Nephron progenitor cell (in vitro differentiated cells): ENCODE measurements at places on chromosomes 11 and 22.

- DNase-seq: no peak
Measured at GRCh38 chr22:20566420-20567260, 59.2 kb downstream of the MED15 start.

DNA sequence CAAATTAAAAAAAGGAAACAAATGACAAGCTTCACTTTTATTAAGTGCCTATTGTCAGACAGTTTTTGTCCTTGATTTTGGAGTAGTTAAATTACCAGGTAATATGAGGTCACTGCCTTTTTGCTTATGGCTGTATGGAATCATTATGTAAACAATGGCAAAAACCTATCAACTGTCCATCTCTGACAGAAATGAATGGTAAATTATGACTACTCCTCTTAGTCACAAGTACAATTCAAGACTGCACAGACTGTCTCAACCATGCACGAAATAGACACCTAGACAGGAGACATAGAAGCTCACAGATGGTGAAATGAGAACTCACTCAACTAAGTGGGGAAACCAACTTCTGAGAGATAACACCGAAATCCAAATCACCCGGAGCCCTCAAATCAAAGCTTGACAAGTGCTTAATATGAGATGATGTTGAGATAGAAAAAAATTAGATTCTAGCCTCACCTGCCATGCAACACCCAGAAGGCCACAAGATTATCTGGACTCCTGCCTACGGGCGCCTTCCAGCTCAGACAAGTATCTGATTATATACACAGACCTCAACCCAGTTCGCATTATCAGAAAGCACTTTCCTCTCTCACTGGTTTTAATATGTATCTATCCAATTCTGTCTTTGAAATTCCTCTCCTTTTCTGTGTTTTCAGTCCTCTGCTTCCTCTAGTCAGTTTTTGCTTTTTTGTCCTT, 199.3 kb downstream of the CADM1 start:
- DNase-seq: no peak

DNA sequence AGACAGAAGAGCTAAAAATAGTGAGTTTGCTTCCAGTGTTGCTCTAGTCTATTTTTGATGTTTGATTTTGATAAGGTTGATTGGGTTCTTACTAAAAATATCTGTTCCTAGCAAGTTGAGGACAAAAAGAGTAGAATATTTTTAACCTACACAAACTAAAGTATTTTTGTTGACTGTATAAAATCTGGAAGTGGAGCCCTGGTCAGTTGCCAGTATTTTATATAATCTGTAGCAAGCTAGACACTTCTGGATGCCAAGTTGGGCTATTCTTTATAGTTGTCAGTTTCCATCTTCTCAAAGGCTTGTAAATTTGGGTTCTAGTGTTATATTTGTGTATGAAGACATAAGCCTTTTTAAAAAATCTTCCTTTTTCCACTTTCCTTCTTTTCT, 56.7 kb downstream of the HSD17B12 start:
- no peak for DNase-seq

DNA sequence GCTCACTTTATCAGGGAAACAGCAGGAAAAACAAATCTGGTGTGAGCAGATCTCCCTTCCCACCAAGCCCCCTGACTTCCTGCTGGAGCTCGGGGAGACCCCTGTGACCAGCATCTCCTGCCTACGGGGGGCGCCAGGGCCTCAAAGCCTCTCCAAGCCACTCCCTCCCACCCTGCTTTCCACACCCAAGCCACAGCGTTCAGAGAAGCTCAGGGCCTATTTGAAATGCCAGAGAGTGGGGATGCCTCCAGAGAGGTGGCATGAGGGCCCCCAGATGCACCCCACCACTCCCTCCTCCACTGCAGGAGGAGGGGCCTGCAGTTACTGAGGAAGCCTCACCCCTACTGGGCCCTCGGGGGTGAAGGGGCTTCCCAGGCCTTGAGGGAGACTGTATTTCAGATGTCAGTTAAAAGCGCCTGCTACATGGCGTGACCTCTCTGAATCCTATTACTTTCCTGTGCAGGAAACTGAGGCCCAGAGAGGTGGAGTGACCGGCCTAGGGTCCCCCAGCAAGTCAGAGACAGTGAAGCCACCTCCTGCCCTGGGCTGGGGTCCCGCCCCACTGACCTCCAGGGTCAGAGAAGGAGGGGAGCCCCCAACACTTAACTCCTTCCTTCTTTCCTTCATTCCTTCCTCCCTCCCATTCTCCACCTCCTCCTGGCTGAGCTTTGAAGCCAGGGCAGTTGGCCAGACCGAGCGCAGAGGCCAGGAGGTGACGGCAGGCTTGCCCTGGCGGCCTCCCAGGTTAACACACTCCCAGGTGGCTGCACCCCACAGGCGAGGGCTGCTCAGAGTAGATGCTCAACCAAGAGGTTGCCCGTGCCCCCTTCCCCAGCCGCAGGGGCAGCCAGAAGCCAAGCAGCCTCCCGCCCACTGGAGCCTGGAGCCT, 6.0 kb upstream of the CDKN1C start:
- no peak for DNase-seq

DNA sequence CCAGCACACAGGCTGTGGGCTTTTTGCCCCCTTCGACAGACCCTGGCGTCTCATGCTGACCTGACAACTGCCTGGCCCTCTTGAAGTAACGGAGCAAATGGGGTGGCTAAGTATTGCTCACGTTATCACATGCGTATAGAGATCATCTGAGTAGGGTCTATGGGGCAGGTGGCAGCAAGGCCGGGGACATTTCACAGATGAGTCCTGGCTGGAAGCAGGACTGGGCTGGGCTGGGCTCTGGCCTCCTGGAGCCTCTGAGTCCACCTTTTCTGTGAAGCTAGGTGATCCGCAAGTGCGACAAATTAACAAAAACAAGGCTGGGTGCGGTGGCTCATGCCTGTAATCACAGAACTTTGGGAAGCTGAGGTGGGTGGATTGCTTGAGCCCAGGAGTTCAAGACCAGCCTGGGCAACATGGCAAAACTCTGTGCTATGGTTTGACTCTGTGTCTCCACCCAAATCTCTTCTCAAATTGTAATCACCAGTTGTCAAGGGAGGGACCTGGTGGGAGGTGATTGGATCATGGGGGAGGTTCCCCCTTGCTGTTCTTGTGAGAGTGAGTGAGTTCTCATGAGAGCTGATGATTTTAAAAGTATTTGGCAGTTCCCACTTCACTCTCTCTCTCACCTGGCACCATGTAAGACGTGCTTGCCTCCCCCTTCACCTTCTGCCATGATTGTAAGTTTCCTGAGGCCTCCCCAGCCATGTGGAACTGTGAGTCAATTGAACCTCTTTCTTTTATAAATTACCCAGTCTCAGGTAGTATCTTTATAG, 122.0 kb downstream of the MPPED1 start:
- DNase-seq: no peak

DNA sequence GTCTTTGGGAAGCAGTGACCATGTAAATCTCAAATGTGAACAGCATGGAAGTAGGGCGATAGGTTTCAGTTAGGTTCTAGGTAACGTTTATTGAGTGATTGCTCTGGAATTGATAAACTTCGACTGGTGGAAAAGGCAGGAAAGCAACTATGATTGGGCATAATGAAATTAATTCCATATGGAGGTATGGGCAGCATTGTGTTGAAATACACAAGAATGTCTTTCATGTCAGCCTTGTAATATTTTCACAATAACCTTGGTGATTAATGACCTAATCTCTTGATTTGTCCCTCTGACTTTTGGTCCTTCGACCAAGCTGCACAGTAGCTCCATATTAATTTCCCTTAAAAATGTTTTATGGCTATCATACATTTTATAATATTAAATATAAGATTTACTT, 2.8 kb downstream of the CEP57 start:
- DNase-seq: no peak

DNA sequence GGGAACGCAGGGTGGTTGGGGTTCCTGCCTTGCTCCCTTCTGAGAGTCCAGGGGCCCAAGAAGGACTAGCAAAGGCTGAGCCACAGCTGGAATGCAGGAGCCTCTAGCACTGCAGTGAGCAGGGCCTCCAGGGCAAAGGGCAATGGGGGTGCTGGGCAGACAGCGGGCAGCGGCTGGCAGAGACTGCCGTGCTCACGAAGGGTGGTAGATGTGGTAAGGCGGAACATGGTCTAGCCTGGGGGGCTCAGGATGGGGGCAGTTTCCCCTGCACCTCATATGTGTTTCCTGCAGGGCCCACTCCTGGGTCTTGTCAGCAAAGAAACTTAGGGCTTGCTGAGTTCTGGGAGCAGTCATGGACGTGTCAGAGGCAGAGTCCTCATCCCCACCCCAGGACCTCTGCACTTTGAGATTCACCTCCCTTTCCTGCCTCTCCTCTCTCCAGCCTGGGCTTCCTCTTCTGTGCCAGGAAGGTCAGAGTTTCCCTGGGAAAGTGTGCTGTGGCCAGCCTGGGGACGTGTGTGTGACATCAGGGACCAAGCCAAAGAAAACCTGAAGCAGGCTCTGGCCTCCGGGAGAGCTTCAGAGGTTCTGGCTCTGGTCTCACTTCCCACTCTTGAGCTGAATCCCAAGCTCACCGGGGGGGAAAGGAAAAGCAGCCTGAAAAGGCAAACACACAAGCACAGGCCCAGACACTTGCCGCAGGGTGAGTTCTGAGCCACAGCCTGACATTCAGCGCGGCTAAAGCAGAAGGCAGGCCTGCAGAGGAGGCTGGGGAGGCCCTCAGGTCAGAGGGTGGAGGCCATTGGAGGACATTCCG, 4.4 kb downstream of the MOGAT2 start:
- no peak for DNase-seq
